Stimulated activated CD4-positive, alpha-beta T cell treated with anti-CD3 and anti-CD28 coated beads, Interleukin-2, amount 100 ng/mL, for 4 hours (primary cell): ENCODE measurements at places on chromosomes 12 and 14.

GRCh38 chr12:76586764-76587395 is 27.3 kb upstream of the OSBPL8 start:
- peak; percentile 22 for DNase-seq

- DNase-seq: no peak
Observed at GRCh38 chr12:84413656-84414055, 498.9 kb downstream of the SLC6A15 start.

- no peak for DNase-seq
Observed at GRCh38 chr14:69073915-69074314, 79.0 kb downstream of the DCAF5 start.

GRCh38 chr12:91562476-91562875 is 379.9 kb upstream of the DCN start:
- DNase-seq: peak; percentile 15

- no peak for DNase-seq
Observed at GRCh38 chr12:15800278-15800677, 11.1 kb upstream of the EPS8 start.

DNA sequence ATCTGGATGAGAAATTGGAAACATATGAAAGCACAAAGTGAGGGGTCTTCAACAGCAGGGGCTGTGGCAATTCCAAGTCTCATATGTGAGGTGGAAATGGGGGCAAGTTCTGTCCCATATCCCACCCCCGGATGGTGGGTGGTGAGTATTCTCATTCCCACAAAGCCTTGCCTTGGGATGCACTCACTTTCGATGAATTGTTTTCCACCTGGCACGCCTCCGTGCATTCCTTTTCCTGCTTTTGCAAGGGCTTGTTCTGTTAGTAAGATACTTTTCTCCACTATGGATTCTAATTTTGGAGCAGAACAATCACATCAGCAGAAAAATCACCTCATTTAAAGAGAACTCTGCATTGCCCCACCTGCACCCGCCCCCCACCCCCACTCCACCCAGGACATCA is 3.1 kb downstream of the LACRT start:
- DNase-seq: no peak

DNA sequence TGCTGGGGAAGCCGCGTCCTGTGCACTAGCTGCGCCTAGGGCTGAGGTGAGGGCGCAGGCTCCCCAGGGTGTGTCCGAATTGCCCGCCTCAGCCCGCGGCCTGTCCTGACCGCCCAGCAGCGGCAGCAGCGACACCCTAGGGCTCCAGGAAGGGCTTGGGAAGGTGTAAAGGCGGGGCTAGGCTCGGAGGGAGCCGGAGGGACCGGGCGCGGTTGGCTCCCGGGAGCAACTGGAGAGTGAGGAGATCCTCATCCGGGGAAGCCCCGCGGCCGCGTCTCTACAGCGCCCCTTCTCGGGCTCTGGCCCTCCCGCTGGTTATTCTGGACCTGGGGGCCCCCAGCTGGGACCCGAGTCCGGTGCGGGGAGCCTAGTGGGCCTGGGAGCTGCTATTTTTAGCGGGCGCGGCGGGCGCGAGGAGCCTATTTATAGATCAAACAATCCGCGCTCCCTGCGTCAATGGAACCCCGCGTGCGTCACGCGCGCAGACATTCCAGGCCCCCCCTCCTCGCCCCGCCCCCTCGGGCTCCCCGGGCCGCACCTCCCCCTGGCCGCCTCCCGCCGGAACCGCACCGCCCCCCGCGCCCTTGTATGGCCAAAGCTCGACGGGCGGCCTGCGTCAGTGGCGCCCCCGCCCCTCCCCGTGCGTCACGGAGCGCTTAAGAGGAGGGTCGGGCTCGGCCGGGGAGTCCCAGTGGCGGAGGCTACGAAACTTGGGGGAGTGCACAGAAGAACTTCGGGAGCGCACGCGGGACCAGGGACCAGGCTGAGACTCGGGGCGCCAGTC is at the start of gene NR4A1:
Gene NR4A1 (plus strand): TSS at position 685 of the 784 bp plus-strand sequence. CDS start 2,887 bp downstream, outside the sequence.
- DNase-seq: peak; percentile 100

GRCh38 chr12:125889742-125890141 is 824.5 kb downstream of the AACS start:
- no peak for DNase-seq

DNA sequence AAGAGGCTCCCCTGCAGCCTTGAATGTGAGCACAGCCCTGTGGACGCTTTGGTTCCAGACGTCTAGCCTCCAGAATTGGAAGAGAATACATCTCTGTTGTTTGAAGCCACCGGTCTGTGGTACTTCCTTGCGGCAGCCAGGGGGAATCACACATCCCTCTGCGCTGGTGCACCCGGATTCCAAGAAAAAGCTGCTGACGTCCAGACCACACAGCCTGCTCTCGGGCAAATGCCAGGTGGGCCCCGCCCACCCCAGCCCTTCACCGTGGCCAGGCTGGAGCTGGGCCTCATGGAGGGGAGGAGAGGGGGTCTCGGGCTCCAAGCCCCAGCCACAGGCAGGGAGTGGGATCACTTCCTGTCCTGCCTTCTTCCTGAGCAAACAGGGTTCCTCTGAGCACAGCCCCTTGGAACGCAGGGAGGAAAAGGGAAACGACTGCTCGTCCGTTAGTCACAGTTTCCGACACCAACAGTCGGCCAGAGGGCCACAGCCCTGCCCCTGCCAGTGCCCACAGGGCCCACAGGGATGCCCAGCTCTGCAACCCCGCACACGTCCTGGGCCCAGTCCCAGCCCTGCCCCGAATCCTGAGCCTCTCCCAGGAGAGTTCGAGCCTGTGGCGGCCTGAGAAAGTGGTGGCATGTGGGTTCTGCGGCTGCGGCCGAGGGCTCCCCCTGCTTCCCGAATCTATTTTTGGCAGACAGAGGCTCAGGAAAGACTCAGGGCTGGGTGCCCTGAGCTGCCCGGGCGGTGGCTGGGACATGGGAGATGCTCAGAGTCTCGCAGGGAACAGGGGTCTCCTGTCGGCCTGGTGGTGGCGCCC is 85.3 kb downstream of the RFLNA start:
- DNase-seq: no peak

- no peak for DNase-seq
Observed at GRCh38 chr14:38212111-38212510, 4.4 kb downstream of the SSTR1 start.

GRCh38 chr12:102462795-102463465 is 17.4 kb downstream of the IGF1 start:
- DNase-seq: no peak

GRCh38 chr12:70002097-70002911 is 177.3 kb downstream of the MYRFL start:
- DNase-seq: no peak

GRCh38 chr14:21454843-21455544 is 929 bp downstream of the CHD8 start:
- no peak for DNase-seq

GRCh38 chr14:81162941-81163340 is 57.8 kb downstream of the GTF2A1 start:
- DNase-seq: no peak

DNA sequence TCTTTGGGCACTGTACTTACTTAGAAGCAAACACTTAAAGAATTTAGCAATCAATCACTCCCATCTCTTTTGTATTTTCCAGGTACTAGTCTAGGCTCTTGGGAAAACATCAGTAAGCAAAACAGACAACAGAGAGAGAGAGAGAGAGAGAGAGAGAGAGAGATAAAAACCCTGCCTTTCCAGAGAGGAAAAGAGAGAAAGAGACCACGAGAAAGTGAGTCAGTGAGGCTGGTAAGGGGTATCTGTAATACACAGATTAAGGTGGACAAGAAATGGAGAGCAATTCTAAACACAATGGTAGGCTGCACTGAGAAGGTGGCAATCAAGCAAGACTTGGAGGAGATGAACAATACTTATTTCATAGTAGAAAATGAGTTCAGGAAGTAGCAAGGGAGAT is 119.9 kb upstream of the OVCH1 start:
- no peak for DNase-seq

DNA sequence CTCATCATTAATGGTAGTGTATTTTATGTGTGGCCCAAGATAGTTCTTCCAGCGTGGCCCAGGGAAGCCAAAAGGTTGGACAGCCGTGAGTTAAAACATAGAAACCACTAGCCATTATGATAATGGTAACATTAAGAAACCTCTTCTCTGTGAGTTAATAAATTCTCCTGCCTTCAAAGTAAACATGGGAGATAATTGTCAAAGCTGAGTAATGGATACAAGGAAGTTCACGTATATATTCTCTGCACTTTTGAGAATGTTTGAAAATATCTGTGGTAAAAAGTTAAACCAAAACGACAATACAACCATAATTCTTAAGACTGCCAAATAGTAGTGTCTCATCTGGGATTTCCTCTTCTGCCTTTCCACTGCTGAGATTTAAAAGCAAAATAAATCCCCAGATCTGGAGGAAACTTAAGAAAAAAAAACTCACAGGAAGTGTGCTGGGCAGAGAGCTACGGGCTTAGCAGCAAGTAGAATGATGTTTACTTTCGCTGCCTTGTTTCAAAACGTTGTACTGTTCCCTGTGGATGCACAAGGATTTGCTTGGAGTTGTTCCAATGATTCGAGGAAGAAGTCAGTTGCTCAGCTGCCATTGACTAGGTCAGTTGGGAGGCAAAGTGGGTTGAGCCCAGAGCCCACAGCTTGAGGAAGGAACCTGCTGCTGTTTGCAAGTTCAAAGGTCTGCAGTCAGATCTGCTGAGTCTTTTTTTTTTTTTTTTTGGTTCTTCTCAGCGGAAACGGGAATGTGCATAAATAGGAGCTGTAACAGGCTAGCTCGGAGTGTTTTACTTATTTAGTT is 1.7 kb downstream of the TPCN1 start:
- no peak for DNase-seq

DNA sequence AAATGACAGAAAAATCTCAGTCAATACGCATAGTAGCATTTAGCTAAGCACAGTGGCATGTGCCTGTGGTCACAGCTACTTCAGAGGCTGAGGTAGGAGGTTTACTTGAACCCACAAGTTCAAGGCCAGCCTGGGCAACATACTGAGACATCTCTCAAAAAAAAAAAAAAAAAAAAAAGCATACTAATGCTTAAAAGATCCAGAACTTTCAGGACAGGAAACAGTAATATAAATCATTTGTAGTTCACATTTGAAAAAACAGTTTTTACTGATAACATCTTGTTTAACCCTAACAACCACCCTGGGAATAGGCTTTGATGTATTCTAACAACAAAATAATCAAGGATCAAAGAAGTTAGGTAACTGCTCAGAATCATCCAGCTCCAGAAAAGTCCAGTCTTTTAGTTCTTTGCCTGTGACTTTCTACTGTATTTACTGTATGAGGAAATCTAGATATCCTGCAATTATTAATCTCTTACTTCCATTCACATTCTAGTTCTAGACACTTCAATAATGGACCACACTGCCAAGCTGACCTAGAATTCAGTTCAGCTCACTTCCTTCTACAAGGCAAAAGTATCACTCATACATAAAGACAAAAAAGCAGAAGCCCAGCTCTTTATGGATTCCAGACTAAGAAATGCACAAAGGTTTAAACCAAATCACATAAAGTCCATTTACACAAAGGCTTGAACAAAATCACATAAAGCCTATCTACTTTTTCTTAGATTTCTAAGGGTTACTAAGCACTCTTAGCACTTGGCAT is 28.5 kb downstream of the PAWR start:
- DNase-seq: no peak

DNA sequence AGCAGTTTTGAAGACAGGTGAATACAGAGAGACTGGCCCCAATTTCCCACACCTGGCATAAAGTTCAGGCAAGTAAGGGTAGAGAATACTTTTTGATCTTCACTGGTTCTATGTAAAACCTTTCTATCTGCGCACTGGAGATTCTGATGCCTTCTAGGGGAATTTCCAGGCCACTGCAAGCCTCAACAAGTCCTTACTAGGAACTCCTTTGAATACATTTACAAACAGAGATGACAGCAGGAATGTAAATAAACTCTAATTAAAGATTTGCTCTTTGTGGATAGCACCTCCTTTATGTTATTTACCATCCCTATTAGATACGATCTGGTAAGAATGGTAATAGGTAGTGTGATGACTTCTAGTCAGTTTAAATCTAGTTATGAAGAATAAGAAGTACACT is 69.2 kb downstream of the NTN4 start:
- DNase-seq: no peak

- DNase-seq: no peak
Observed at GRCh38 chr12:1318327-1319031, 275.9 kb downstream of the FBXL14 start.

DNA sequence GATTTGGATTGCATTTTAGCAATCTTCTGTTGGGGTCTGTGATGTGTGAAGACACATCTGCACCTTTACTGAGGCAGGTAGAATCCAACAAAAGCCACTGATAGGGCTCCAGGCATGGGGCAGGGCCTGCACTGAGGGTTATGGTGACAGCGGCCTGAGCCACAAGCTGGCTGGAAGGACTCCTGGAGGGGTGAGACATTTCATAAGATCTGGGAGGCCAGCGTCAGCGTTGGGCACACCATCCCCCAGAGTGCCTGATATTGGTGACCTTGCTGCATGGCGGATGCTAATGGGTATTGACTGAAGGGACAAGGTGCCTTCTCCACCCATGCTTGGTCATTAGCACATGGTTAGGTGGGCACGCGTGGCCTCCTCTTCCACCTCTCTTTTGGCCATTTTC is 187.6 kb downstream of the CACNA1C start:
- no peak for DNase-seq

DNA sequence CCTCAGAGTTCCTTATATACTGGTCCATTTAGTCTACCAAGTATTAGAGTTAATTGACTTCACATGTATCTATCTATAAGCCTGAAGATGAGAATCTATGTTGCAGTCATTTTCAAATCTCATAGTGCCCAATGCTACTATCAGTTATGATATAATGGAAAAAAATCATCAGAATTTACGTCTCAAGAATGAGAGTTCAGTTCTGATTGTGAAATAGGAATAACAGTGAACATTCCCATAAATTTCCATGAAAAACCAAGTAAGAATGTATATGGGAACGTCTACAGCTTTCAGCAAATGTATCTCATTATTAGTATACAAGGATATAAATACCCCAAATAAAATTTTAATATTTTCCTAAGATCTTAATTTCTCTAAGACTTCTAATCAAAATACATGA is 77.2 kb downstream of the PPP1R12A start:
- no peak for DNase-seq

DNA sequence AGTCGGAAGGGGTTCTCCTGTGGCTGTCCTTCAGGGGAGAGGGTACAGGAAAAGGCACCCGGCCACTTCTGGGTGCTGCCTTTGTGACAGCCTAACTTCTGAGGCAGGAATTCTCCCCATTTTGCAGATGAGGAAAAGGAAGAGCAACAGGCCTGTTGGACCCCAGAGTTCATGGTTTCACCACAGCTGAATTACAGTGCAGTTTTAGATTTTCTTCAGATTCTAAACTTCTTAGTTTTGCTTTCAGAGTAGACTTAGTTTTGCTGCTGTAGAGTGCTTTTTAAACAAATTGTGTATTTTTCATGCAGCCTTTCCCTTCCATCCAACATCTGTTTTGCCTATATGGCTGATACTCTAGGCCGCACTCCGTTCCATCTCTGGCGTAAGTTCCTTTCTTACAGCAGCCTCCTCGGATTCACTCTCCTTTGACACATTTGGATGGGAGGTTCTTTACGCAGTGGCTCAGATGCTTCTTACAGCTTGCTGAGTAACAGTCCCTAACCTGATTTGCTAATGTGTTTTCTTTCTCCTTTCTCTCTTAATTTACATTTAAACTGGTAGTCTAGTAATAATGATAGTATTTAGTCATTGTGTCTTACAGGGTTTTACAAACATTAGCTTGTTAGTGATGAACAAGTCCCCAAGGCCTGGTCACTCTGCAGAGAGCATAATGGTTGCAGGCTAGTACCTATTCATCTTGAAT is 7.8 kb downstream of the TRAF3 start:
- DNase-seq: no peak

GRCh38 chr12:102371165-102371564 is 109.2 kb downstream of the IGF1 start:
- DNase-seq: no peak

GRCh38 chr12:123807670-123808069 is 45.6 kb downstream of the DNAH10 start:
- no peak for DNase-seq
